ENCODE measurements at places on chromosomes 1 and 21. TPM values are rescaled to one million over a fixed set of nuclear protein-coding genes. Genes with fewer than 3 reads are reported as not detected.

HEYL gene
- 10.6 TPM for total RNA-seq

MMP23B gene
- 5.4 TPM for total RNA-seq

LCE2B gene
- total RNA-seq: not detected

C1orf87 gene
- total RNA-seq: not detected

FCRLB gene
- total RNA-seq: 4.9 TPM

NBPF8 gene
- 17.5 TPM for total RNA-seq

CD48 gene
- 6.8 TPM for total RNA-seq

ZMYND12 gene
- 1.6 TPM for total RNA-seq

MANEAL gene
- total RNA-seq: 2.3 TPM

- DNase-seq: peak; percentile 81
Measured at GRCh38 chr1:181424786-181425403, 58.4 kb upstream of the CACNA1E start.

GRCh38 chr1:171922999-171923398 is 81.7 kb downstream of the DNM3 start:
- no peak for DNase-seq

DNA sequence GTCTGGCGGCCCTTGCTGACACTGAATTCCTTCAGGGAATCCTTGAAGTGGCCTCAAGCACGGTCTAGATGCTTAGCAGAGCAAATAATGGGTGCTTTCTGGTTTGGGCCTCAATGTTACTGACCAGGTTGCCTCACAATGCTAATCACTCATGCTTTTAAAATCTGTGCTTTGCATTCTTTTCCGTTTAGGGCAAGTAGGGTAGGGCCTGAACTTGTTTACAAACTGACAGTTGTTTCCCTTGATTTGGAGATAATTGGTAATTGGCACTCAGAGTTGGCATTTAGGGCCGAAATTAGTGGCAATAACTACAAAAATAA is 1.4 kb downstream of the VPS13D start:
- no peak for DNase-seq

DNA sequence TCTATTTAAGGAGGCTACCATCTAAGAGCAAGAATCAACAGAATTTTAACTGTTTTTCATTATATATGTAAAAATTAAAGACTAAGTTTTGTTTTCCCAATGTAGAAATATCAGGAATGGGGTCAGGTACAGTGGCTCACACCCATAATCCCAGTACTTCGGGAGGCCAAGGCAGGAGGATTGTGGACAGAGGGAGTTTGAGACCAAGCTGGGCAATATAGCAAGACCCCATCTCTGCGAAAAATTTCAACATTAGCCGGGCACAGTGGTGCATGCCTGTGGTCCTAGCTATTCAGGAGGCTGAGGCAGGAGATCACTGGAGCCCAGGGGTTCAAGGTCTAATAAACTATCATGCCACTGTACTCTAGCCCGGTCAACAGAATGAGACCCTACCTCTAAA is 5.3 kb downstream of the LRRC40 start:
- DNase-seq: no peak

- DNase-seq: no peak
Measured at GRCh38 chr1:48710318-48710717, 66.4 kb downstream of the BEND5 start.

DNA sequence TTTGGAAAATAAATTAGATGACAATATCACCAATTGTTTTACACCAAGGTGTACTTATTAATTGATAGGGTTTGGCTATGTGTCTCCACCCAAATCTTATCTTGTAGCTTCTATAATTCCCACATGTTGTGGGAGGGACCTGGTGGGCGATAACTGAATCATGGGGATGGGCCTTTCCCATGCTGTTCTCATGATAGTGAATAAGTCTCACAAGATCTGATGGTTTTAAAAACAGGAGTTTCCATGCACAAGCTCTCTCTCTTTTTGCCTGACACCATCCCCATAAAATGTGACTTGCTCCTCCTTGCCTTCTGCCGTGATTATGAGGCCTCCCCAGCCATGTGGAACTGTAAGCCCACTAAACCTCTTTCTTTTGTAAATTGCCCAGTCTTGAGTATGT is 131.0 kb upstream of the LMO4 start:
- no peak for DNase-seq

GRCh38 chr1:47840393-47841190 is 156.6 kb downstream of the TRABD2B start:
- no peak for DNase-seq

DNA sequence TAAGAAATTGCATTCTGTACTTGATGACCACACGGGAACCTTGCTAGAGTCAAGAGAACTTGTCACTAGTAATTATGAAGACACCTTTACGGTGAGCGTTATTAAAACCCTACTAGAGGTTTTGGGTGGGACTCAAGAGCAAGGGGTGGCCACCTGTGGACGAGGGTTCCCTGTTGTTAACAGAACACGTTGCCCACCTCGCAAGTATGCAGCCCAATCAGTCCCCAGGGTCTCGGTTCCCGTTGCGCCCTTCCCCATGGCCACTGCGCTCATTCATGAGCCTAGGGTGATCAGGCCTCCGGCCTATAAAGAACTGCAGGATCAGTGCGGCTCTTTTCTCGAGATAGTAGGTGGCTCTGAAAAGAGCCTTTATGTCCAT is 30.2 kb upstream of the RNF187 start:
- no peak for DNase-seq

GRCh38 chr21:29232530-29233255 is 66.0 kb upstream of the BACH1 start:
- DNase-seq: no peak

GRCh38 chr1:182268669-182269068 is 122.9 kb downstream of the GLUL start:
- no peak for DNase-seq

DNA sequence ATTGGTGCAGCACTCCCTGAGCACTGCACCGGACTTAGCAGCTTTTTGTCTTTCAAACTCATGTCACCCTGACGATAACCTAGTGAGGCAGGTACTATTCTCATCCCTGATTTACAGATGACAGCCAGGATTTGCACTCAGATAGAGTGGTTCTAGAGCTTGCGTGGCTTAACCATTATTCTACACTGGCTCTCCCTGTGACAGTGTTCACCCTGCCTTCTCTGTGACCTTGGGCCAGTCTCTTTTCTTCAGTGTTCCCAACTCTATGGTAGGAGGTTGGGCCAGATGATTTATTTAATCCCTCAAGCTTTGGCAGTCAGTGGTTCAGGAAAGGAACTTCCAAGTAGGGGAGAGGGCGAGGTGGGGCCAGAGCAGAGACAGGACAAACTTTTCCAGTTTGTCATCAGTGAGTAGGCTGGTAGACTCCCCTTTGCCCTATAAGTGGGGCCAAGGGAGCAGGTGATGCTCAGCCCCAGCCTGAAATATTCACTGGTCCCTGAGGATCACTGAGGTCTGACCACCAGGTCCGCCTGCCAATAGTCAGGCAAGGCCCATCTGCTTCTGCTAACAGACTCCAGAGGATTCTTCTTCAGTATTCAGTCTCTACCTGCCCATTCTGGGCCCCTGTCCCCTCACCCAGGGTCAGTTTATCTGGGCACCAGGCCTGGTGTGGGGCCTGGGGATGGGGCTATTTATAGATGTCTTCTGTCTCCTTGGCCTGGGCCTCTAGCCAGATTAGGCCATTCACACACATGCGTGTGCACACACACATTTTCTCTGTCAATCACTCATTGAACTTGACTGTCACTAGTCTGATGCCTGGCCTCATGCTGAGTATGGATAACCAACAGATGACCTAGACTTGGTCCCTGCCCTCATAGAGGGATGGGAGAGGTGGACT is 8.8 kb upstream of the FABP3 start:
- no peak for DNase-seq

GRCh38 chr1:216916890-216917438 is 193.7 kb upstream of the ESRRG start:
- no peak for DNase-seq

- DNase-seq: peak; percentile 80
Measured at GRCh38 chr1:180178511-180179161, 24.0 kb downstream of the QSOX1 start.

GRCh38 chr1:226608699-226609505 is 60.3 kb downstream of the STUM start:
- peak; percentile 77 for DNase-seq

DNA sequence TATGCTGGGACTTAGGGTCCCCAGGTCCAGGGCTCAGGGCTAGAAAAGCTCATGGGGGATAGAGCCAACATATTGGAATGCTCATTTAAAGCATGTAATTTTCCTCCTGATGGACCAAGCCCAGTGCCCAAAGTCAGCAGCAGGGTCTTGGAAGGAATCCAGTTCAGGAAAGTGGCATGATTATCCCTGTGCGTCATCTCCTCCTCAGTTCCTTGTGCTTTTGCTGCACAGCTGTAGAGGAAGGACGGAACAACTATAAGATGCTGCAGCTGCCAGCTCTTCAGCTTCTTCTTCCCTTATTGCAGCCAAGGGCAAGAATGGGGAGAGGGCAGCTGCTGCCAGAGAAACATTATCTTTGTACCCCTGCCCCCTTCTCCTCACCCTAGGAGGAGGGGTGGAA is 58.4 kb downstream of the OVGP1 start:
- DNase-seq: no peak

- DNase-seq: no peak
Measured at GRCh38 chr1:157682710-157683437, 17.7 kb downstream of the FCRL3 start.

- no peak for DNase-seq
Measured at GRCh38 chr1:176775996-176776395, 313.0 kb downstream of the PAPPA2 start.

DNA sequence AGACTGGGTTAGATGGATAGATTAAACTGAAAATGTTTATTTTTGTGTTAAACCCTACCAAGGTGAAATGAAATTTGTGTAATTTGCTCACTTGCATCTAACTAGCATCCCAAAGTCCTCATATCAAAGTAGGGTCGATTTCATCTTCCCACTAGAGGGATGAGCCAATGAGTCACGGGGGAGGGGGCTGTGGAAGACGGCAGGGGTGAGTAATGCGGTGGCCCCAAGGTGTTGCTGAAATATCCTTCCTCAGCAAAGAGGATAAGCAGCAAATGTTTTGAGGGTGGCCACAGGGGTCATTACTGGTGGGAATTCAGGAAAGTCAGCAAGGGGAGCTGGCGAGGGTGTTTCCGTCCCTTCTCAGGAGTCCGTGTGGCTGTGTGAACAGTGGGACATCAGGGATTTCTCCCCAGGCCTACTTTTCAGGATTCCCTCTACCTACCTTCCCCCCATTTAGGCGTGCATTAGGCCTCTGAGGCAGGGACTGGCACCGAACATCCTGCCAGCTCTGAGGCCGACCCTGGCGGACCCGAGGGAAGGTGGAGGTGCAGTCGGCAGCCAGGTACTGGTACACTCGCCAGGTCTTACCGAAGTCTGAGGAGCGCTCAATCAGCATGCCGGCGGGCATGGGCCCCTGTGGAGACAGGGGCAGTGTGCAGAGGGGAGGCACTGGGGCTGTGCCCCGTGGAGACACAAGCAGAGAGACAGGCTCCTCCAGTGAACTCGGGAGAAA is 18.1 kb downstream of the LAMB3 start:
- DNase-seq: no peak

DNA sequence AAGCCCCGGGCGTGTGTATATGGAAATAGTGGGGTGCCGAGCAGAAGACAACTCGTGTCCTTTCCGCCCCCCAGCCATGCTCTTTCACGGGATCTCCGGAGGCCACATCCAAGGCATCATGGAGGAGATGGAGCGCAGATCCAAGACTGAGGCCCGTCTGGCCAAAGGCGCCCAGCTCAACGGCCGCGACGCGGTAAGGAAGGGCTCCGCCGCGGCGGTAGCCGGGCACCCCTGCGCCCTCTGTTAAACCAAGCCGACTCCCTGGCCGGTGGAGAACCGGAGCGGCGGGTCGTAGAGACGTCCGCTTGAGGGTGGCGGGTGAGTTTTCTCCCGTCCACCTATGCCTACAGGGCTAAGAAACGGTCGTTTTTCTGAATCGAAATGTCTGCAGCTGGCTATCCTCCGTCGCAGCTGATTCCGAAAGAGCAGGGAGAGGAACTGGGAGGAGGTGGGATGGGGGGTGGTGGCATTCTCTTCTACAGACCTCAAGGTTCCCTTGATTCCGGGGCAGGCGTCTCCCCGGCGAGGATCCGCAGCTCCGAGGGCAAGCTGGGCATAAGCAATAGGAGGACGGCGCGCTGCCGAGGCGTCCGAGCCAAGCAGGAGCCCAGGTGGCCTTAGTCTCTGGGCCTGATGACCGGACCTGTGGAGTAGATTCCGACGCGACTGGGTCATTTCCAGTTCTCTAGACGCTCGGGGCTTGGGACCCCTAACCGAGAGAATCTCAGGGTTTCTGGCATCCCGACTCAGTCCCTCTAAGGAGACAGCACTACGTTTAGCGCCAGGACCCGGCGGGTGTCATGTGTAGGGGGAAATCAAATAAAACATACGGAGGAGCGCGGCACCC is 856 bp downstream of the LHX9 start:
- no peak for DNase-seq

GRCh38 chr1:22413799-22414198 is 37.9 kb upstream of the ZBTB40 start:
- DNase-seq: no peak

- DNase-seq: no peak
Measured at GRCh38 chr21:44372616-44373015, 19.2 kb downstream of the TRPM2 start.

DNA sequence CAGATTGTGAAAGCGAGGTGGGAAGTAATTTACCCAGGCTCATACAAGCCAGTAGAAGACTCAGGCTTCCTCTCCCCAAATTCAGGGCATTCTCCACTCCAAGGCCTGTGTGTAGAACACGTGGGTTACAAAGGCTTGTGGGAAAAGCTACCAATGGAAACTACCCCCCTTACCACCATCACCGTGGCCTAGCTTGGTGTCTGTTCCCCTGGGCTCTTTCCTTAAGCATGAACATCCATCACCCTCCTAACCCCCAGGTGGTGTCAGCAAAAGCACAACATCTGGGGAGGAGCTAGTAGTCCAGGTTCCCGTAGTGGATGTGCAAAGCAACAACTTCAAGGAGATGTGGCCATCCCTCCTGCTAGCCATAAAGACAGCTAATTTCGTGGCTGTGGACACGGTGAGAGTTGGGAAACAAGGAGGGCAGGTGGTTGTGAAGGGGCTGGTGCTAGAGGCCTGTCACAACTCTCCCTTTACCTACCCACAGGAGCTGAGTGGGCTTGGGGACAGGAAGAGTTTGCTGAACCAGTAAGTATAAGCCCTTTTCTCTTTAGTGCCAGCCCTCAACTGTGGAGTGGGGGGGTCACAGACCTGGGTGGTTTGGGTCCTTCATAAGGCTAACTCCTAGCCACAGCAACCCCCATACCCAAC is 701 bp upstream of the MUTYH start:
- no peak for DNase-seq

GRCh38 chr1:230495076-230495475 is 68.9 kb upstream of the PGBD5 start:
- no peak for DNase-seq

GRCh38 chr21:42607102-42607501 is 46.3 kb upstream of the PDE9A start:
- DNase-seq: no peak

- DNase-seq: peak; percentile 75
Measured at GRCh38 chr1:112674986-112675727, 698 bp downstream of the MOV10 start.

Data from sciatic nerve (tissue), 2 donors.